Stimulated activated CD8-positive, alpha-beta memory T cell treated with anti-CD3 and anti-CD28 coated beads, Interleukin-7, amount 100 ng/mL, for 4 hours (primary cell): ENCODE measurements at places on chromosomes 6 and 20.

- no peak for DNase-seq
Observed at GRCh38 chr20:51185277-51185676, 162.4 kb upstream of the KCNG1 start.

- DNase-seq = no peak
Observed at GRCh38 chr6:82484737-82485626, 121.4 kb downstream of the TPBG start.

DNA sequence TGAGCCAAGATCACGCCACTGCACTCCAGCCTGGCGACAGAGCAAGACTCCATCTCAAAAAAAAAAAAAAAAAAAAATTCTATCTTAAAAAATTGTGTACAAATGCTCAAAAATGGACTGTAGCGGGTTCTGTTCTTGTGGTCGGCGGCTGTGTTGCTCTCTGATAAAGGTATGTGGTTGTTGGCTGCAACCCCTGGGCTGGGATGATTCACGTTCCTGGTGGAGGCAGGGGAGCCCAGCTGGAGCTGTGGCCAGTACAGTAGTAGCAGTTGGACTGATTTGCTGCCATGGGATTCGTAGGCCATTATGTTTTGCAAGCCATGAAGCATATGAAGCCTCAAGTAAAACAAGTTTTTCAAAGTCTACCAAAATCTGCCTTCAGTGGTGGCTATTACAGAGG lies 22.3 kb downstream of the MDN1 start:
- DNase-seq = no peak

- DNase-seq = no peak
Observed at GRCh38 chr6:132568611-132569010, 1.5 kb upstream of the TAAR6 start.

DNA sequence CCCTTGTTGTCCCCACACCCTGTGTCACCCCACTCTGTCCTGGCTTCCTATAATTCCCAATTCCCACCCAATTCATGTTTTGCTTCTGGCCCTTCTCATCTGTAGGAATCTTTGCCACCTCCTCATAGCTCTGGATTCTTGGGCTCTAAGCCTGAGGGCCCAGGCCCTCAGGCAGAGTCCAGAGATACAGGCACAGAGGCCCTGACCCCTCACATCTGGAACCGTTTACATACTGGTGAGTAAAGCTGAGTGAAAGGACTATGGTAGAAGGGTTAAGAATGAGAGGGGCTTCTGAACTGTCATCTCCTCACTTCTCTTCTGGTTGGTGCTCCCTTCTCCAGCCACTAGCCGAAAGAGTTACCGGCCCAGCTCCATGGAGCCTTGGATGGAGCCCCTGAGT lies 13.6 kb downstream of the PRRC2A start:
- no peak for DNase-seq

- no peak for DNase-seq
Observed at GRCh38 chr20:32702706-32703425, 29.1 kb upstream of the C20orf203 start.

GRCh38 chr6:151881231-151881630 lies 73.7 kb downstream of the ESR1 start:
- no peak for DNase-seq

- DNase-seq = no peak
Observed at GRCh38 chr6:42405021-42405420, 46.7 kb downstream of the TRERF1 start.

GRCh38 chr6:113299531-113299930 lies 557.6 kb upstream of the MARCKS start:
- DNase-seq = no peak

GRCh38 chr20:52031563-52032303 lies 159.8 kb downstream of the ZFP64 start:
- peak; percentile 11 for DNase-seq

DNA sequence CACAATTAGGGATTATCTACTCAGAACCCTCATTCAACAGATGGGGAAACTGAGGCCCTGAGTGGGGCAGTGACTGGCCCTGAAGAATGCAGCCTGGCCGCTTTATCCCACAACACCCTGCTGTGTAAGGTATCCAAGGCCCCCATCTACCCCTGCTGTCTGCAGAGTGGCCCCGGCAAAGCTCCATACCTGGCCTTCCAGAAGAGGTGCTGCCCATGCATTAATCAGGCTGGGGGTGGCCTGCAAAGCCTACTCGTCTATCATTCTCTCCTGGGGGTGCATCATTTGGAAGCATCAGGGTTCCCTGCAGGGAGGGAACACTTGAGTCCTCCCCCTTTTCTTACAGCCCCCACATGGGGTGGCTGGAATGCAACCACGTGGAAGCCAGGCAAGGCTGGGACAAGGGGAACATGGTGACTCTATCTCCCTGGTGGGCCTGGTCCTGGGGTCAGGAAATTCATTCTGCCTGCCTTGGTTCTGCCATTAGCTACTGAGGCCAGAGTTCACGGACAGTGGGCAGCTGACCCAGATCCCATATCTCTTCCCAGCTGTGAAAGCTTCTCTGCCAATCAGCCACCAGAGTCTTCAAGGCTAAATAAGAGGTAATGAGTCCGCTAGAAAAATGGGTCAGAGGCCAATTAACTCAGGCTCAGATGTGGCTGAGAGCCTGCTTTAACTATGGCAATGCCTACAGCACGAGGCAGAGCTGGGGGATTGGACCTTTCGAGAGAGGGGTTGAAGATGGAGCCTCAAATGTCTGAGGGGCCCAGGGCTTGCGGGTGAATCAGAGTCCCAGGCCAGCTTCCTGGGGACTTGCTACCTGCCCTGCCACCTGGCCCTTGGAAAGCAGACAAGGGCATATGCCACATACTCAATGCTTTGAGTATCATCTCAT lies 72.3 kb upstream of the TOX2 start:
- no peak for DNase-seq

DNA sequence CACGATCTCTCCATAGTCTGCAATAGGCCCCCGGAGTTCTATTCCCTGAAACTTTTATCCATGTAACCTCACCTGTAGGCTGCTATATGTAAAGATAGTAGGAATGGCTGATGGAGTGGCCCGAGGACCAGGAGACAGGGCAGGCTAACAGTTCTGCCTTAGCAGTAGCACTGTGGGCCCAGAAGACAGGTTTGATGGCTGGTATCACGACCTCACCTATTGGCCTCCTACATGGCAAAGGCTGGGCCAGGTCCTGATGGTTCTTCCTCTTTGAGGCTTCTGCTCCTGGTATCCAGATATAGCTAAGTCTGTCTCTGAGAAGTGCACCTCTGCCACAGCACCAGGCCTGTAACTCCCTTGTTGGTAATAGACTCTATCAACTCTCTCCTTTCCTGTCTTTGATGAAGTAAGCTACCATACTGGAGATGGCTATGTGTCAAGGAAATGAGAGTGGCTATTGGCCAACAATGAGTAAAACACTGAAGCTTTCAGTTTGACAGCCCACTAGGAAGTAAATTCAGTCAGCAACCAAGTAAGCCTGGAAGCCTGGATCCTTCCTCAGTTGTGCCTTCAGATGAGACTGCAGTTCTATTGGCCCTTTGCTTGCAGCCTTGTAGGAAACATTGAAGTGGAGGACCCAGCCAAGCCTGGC lies 5.7 kb downstream of the SPEF1 start:
- no peak for DNase-seq

DNA sequence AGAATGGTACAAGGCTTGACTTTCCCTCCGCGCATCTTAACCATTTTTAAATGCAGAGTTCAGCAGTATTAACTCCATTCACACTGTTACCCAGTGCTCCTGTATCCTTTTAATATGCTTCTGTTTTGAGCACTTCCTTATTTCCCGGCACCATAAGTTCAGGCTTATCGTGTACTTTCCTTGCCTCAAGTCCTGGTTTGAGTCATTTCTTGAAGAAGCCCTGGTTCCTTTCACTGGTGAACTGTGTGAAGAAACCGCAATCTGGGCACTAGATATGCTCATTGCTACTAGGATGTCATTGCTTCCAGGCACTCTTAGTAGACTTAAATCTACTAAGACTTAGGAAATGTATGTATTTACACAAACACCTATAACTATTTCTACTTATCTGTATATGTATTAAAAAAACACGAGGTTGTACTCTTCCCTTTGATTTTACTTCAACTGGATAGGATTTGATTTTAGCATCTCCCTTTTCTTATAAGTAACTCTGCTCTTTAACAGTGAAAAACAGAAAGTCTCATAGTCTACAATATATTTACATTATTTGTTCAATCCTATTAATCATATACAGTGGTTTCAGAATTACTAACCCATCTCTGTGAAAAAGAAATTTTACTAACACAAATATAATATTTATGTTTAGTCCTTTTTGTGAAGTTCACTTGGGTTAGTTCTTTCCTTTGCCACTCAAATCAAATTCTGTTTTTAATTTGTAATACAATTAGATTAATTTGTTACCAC lies 135.5 kb downstream of the CDKAL1 start:
- DNase-seq = no peak

DNA sequence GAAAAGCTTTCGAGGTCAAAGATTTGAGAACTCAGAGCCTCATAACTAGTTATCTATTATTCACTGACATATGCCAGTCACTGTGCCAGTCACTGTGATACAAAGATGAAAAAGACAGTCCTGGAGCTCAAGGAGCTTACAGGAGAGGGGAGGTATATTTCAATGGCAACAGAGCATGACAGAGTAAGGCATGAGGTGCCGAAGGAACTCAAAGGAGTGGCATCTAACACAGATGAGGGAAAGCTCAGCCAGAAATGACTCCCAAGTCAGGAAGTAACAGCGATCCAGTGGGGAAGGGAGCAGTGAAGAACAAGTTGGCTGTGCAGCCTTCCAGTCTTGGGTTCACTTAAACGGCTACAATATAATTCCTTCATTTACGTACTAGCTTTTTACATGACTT lies 46.6 kb downstream of the DTNBP1 start:
- no peak for DNase-seq

GRCh38 chr6:166627875-166628801 lies 1.1 kb upstream of the RPS6KA2 start:
- peak; percentile 23 for DNase-seq

DNA sequence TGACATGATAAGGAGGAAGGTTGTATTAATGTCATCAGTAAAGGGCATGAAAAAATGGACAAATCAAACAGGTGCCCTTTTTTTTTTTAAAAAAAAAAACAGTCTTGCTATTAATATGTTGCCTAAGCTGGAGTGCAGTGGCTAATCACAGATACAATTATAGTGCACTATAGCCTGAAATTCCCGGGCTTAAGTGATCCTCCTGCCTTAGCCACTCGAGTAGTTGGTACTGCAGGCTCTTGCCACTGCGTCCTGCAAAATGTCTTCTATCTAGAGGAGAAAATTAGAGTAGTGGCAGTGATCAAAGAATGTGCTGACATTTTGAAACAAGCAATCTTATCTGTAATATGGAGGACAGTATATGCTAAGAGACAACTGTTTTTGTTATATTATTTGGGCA lies 127.7 kb downstream of the ASCC3 start:
- no peak for DNase-seq

- no peak for DNase-seq
Observed at GRCh38 chr6:110876806-110877564, 2.4 kb downstream of the AMD1 start.

GRCh38 chr20:59253325-59253724 lies 47.1 kb upstream of the EDN3 start:
- DNase-seq = no peak

DNA sequence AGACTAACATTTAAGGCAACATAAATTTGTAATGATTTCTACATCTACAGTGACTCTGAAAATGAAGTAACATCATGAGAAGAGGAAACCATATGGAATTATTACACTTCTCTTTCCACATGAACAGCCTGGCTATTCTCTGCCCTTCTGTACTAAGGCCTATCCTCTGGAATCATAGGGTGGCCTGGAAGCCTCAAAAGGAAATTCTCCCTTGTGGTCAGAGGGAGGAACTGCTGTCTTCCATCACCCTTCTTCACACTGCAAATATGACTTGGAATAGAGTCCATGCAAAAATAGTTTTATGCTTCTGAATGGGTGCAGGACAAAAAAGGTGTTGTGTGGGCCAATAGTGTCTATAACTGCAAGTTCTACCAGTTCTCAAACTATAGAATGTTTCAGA lies 44.6 kb upstream of the SH3BGRL2 start:
- no peak for DNase-seq

- DNase-seq = no peak
Observed at GRCh38 chr6:5937936-5938706, 68.6 kb downstream of the NRN1 start.

- DNase-seq = no peak
Observed at GRCh38 chr6:84453499-84453898, 226.1 kb upstream of the CEP162 start.

DNA sequence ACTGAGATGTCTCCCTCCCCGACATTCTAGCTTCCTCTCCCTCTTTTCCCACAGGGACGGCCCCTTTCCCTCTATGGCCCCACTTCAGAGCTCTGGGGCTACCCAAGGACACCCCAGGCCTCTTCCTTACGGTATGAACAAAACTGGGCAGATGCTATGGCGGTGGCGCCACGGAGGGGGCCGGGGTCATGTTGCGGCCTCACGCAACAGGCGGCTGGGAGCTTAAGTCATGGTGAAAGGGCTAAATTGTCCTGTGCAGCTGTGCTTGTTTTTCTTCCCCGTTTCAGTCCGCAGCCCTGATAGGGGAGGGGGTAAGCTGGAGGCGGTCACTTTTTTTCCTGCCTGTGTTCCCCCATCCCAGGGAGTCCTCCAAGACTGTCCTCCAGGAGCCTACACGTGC lies 17.6 kb upstream of the KIAA1755 start:
- no peak for DNase-seq

DNA sequence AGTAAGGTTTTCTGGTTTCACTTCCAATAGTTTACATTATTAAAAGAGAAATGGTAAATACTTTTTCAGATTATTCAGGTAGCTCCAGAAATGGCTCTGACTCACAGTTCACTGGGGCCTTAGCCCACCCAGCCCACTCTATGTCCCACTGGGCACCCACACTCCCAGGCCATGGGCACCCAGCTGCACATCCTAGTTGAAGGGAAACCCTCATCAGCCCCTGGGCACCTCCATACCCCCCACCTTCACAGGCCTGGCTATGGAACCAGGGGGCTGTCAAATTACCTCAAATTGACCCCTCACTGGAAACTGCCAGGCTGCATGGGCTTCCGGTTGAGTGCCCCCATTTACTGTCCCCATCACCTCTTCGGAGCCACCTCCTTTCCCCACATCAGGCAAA lies 51.5 kb downstream of the BMP7 start:
- DNase-seq = no peak

DNA sequence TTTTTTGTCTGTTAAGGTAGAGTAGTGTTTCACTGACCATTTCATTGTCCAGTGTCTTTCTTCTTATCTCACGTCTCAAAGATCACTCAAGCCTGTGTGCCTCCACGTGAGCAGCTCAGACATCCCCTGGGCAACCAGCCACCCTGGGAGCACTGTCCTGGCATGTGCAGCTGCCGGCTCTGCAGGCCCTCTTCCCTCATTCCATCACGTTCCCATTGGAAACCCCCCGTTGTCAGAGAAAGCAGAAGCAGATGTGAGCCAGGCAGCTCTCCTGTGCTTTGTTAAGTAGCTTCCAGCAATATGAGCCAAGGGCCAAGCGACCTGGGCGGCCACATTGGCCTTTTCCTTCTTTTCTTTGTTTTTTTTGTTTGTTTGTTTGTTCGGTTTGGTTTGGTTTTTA lies 233.2 kb upstream of the SYNDIG1 start:
- DNase-seq = no peak
